ENCODE measurements at places on chromosomes 3 and 15. TPM values are rescaled to one million over a fixed set of nuclear protein-coding genes. Genes with fewer than 3 reads are reported as not detected.
A peak's percentile ranks its signal among the peaks of the same experiment; 100 is the strongest.

DNA sequence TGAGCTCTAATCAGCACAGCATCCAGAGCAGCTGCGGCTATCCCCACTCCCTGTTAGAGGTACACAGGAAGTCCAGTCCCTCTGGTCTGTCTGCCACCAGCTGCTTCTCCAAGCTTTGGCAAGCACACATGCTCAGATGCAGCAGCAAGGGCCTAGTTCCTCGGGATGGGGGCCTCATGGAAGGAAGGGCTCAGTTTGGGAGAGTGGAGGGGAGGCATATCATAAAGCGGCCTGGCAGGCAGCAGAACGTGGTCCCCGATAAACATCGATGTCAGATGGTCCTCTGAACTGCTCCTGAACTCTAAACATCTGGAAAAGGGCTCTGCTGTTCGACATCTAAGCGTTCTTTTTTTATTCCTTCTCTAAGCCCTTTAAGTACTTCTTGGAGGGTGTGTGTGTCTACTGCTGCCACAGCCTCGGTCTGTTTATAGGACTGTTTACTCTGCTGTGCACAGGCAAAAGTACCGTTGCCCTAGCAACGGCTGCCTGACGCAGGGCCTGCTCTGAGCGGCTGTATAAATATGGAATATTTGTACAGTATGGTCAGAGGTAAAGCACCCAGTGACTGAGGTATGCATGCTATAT lies 74.6 kb downstream of the PRICKLE2 start:
- DNase-seq = peak; percentile 99

The RPSA gene
- total RNA-seq = 1,415 TPM

DNA sequence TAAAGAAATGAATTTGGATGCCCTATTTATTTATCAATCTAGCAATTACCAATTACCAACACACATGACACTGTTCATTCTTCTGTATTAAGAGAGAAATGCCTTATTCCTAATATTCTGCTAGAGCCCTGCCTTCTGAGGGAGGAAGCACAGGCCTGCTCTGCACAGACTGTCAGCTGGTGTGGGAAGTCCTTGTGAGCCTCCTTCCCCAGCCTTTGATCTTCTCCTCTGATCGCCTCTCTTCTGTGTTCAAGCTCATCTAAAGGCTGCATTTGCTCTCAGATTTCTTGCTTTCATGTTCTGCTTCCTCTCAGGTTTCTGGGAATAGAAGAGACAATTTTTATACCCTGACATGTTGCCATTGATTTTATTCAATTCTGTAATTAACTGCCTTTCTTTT lies 290.6 kb upstream of the UMPS start:
- no peak for DNase-seq

The TMEM158 gene
- total RNA-seq = 3.3 TPM

DNA sequence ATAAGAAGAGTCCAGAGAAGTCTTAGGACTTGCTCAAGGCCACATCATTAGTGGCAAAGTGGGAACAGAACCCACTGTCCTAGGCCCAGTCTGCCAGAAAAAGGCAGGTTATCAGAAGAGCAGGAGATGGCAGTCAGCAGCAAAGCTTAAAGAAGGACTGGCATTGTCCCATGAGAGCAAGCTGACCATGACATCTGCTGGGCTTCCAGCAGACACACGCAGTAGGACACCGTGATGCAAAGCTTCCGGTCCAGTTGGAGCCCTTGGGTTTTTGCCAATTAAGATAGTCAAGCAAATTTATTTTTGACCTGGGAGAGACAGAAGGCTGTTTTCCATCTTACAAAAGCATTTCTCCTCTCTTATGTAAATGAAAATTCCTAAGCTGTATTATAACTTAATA lies 42.1 kb downstream of the ZBTB38 start:
- DNase-seq = peak; percentile 83

- no peak for DNase-seq
Observed at GRCh38 chr15:88015228-88015860, 241.2 kb downstream of the NTRK3 start.
